ENCODE measurements at places on chromosomes 2 and 18.

- no peak for ATAC-seq
These were observed 18.2 kb upstream of the PLB1 start for GRCh38 chr2:28477645-28478044.

- no peak for ATAC-seq
These were observed 214.1 kb upstream of the NABP1 start for GRCh38 chr2:191463790-191464189.

GRCh38 chr18:34707670-34708069 is 2.4 kb upstream of the DTNA start:
- ATAC-seq, result peak; percentile 66

GRCh38 chr18:69064063-69064462 is 266.2 kb downstream of the CCDC102B start:
- no peak for ATAC-seq

- ATAC-seq, result peak; percentile 72
These were observed 25.8 kb upstream of the CABYR start for GRCh38 chr18:24112874-24113615.

GRCh38 chr18:63553081-63553480 is 10.9 kb downstream of the SERPINB12 start:
- ATAC-seq, result peak; percentile 93

DNA sequence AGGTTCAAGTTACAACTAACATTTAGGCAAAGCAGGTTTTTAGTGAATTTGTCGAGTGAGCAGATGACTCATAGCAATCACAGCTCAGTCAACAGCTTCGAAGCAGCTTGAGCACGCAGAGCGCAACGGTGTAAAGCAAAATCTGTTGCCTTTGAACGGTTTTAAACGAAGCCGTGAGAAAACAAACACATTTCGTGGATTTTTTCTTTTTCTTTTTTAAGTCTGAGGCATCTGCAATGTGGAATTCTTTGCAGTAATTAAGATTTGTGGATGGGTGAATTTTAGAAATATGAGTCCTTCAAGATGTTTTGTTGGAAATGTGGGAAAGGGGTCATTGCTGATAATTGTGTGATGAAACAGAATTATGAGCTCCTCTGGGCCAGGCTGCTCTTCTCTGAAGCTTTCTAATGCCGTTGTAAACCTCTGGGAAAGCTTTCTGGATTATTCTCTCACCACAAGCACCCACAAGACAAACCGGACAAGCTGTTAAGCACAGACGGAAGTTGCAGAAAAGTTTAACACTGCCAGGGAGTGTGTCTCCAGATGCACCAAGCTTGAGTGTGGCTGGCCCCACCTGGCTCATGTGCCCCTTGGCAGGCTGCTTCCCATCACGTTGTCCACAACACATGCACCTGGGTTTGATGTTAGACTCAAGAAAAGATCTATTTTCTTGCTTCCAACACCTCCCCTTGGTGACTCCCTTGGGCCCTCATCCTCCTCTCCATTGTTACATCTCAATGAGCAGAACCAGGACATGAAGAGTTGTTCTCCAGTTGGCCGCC is 224.7 kb downstream of the ACKR3 start:
- ATAC-seq, result peak; percentile 46

DNA sequence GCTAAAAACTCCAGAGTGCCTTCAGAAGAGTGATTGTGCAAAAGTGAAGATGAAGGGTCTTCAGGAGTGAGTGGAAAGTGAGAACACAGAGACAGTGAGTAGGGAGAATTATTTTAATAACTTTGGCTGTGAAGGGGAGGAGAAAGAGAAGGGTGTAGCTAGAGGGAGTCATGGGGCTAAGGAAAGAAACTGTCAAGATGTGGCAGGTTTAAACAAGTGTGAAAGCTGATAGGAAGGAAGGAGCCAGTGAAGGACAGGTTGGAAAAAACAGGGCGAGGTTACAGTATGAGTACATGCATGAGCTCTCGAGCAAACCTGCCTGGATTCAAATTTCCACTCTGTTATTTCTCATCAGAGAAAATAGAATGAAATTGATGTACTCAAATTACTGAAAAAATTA is 17.8 kb downstream of the IL1F10 start:
- peak; percentile 93 for ATAC-seq

- peak; percentile 88 for ATAC-seq
These were observed 3.7 kb downstream of the TMEM37 start for GRCh38 chr2:119435081-119435952.

GRCh38 chr18:32469190-32469651 is 1.5 kb downstream of the GAREM1 start:
- ATAC-seq, result peak; percentile 32

- ATAC-seq, result no peak
These were observed 15.4 kb upstream of the RAB27B start for GRCh38 chr18:54812885-54813284.

- ATAC-seq, result no peak
These were observed 230.5 kb downstream of the MYCN start for GRCh38 chr2:16170675-16171424.

- ATAC-seq, result no peak
These were observed at the start of gene FABP1 for GRCh38 chr2:88127888-88128653. TSS of gene FABP1 (minus strand) at chr2:88128062. CDS start at chr2:88128017, 45 bp downstream.

DNA sequence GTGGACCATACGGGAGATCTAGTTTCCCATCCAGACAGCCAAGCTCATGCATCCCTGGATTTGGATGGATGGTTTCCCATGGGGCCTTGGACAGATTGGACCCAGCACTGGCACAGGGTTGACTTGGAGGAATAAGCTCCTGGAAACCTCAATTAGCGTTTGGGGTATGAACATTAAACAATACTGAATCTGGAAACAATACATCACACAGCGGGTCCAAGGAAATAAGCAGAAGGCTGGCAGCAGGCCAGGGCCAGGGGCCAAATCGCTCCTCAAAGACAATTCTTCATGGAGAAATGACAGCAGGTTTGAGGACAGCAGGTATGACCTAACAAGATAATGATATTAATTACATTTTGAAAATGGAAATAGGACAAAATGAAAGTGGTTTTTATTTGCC is 540.6 kb downstream of the RIT2 start:
- no peak for ATAC-seq

DNA sequence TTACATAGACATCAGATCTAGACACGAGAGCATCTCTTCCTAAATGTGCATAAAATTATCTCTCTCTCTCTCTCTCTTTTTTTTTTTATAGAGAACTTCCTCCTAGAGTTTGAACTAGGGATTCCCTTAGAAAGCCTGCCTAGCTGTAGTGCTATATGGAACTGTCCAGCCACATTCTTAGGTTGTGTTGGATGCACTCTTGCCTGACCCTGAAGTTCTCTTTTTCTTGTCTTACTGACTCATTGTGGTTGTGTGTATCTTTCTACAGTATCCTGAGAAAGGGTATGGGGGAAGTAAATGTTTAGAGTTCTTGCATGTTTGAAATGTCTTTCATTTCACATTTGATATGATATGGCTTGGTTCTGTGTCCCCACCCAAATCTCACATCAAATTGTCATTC is 368.2 kb downstream of the CDH2 start:
- no peak for ATAC-seq

All from esophagus mucosa (tissue), 1 donor.